ENCODE measurements at places on chromosomes 1 and 21.

DNA sequence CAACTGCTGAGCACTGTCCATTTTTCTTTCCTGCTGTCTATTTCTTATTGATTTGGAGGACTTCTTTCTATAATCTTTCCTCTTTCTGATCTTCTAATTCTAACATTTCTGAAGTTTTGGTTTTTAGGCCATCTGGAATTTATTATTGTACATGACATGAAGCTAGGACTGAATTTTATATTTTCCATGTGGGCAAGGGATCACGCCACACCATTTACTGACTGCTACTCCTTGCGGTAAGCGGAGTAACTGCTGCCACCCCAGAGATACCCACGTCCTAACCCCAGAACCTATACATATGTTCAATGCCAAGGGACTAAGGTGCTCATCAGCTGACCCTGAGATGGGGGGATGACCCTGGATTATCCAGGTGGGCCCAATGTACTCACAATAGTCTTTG, 70.6 kb downstream of the NPHP4 start:
- DNase-seq = no peak

GRCh38 chr1:234154320-234155251, 218.7 kb upstream of the COA6 start:
- DNase-seq = no peak

DNA sequence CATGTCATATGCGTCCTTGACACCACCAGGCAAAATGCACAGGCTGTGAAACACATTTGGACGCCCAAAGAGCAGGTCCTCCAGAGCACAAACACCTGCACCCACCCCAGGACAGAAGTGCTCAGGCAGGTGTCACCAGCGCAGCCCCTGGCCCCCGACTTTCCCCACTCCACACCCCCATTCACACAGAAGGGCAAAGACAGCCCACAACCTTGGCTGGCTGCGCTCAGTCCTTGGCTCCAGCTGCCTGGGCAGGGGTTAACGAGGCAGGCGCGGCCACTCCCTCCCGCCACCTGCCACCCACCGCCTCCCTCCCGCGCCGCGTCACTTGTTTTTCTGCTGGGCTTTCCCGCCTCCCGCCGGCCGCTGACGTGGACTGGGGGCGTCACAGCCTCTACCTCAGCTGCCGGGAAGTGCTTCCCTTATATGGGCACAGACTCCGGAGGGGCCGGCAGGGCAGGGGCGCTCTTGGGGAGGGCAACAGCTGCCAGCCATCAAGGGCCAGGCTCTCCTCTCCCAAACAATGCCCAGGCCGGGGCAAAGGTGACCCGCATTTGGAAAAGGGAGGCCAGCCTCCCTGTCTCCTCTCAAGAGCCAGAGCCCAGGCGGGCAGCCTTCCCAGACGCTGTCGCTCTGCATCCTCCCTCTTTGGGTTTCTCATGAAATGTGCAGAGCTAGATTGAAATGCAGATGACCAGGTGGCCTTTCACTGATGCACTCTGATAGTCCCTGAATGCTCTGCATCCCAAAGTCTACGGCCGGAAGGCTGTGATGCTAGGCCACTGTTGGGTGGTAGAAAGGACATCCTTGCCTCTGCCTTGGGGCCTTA, 14.8 kb upstream of the BTG2 start:
- DNase-seq = peak; percentile 97

- DNase-seq = no peak
Observed at GRCh38 chr1:15420853-15421465, 11.3 kb downstream of the EFHD2 start.

- DNase-seq = no peak
Observed at GRCh38 chr21:35070436-35070835, 21.3 kb upstream of the RUNX1 start.

DNA sequence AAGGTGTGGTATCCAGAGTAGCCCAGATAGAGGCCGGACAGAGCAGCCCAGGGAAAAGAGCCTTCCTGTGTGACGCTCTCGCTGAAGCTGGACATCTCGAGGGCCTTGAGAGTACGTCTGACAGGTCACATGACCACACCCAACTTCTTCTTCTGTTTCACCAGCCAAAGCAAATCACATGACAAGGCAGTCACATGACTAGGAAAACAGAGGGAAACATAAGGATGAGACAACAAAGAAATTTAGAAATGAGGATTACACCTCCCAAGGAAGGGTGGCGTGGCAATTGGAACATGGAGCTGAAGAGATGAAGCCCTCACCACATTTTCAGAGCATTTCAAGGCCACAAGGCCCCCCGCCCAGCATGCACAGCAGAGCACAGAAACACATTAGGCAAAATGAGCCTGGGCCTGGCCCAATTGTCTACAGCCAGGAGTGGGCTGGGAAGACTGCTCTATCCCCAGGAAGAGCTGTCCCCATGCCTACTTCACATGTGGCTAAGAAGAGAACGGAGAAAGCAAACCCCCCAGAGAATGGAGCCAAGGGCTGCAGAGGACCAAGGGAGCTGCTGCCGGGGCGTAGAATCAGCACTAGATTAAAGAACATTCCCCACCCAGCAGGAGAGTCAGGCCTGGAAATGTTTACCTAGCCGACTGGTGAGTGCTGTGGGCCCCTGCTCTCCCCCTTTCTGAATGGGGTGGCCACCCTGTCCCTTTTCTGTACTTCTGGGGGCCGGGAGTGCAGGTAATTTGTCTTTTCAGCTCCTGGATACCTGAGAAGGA, 305.1 kb downstream of the NPHP4 start:
- no peak for DNase-seq

DNA sequence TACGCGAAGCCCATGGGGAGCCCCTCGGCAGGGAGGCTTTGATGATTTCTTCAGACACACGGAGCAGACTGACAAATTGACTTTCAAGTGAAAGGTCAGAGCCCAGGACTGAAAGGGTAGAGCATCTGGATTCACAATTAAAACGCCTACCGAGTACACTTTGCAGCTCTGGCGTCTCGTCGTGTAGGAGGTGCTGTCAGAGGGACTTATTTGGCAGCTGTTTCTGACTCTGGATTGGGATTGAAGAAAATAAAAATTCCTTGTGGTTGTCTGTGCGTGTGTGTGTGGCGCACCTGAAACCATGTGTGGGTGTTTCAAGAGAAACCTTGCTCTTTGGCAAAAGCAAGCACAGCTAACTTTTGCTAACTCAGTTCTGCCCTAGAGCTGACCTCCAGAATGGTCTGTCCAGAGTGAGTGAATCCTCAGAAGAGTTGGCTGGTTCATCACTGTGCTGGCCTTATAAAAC, 348.7 kb downstream of the HLX start:
- DNase-seq = no peak
